ENCODE measurements at places on chromosomes 7 and 10.

- DNase-seq = no peak
These were observed 4.7 kb upstream of the WASHC2A start for GRCh38 chr10:50063100-50063499.

DNA sequence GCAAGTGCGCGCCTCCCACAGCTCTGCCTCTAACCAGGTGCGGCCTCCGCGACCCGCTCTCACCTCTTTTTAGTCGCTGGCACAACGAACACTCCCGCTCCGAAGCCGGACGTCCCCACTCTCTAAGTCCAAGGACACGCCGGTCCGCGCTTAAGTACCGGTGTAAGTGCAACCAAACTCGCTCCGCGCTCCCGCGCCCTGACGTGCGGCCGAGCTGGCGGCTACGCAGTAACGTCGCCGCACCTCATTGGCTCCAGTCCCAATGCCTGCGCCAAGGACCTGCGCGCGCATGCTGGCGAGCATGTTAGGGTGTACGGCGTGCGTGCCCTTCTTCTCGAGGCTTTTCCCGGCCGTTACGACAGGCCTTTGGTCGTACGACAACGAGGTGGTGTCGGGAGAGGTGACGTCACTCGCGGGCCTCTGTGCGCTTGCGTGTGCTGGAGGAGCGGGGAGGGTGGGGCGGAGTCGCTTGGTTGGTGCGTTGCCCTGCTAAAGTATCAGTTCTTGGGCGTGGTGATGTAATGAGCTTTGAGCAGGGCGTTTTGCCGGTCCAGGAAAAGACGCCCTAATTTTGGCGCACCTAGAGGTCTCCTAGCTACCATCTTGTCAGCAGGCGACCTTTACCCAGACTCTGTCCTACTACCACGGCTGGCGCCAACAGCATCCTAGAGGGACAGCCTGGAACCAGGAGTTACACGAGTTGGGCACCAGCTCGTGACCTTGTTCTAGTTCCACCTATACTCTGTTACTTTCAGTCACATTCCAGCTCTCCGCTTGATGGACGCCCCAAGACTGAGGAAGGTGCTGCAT, at the start of gene CYCS:
TSS of gene CYCS (minus strand) at position 124 of the 810 bp plus-strand sequence. CDS start 1,141 bp downstream, outside the sequence.
- peak; percentile 98 for DNase-seq

DNA sequence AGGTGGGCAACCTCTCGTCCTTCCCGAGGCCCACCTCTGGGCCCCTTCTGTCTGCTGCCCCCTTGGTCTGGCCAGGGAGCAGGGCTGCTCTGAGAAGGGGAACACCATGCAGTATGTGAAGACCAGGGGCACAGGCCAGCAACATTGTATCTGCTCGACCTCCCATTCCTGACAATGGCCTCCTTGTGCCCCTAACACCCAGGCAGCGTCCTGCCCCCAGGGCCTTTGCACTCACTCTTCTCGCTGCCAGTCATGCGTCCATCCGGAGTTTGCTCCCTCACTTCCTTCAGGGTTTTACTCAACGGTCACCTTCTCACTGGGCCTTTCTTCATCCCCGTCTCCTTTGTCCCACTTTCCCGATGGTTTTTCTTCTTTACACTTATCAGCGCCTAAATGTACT, 232.9 kb upstream of the GRB10 start:
- no peak for DNase-seq

DNA sequence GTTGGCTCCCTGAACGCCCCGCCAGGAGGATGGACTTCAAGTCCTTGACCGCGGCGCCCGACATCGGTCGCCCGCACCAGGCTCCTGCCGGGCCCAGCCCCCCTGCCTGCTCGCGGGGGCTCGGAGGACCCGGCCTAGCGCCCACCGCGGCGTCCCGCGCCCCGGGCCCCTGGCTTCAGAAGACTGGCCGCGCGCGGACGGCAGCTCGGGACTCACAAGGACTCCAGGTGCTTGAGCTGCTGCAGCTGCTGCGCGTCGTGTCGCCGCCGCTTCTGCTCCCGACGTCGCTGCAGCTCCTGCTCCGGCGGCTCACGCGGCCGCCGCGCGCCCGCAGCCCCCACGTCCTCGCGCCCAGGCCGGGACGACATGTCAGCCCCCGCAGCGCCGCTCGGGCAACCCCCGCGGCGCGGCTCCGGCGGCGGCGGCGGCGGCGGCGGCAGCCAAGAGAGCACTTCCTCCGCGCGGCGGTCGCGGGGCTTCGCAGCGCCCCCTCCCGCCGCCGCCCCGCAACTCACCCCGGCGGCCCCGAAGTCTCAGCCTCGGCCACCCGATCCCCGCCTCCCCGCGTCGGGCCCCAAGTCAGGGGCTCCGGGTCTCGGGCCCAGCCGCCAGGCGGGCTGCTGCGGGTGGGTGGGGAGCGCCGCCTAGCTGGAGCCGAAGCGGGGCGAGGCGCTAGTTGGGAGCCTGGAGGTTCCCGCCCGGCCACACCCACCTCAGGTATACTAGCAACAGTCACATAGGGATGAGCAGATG, at the start of gene RP9:
TSS of gene RP9 (minus strand) at position 400 of the 753 bp plus-strand sequence. CDS start at position 368, 32 bp downstream.
- peak; percentile 79 for DNase-seq

- DNase-seq = no peak
These were observed 64.6 kb upstream of the KCNMA1 start for GRCh38 chr10:77702166-77702565.

- no peak for DNase-seq
These were observed 34.1 kb downstream of the MACC1 start for GRCh38 chr7:20183086-20183485.

- peak; percentile 69 for DNase-seq
These were observed 80.5 kb upstream of the LRGUK start for GRCh38 chr7:134046594-134047128.

DNA sequence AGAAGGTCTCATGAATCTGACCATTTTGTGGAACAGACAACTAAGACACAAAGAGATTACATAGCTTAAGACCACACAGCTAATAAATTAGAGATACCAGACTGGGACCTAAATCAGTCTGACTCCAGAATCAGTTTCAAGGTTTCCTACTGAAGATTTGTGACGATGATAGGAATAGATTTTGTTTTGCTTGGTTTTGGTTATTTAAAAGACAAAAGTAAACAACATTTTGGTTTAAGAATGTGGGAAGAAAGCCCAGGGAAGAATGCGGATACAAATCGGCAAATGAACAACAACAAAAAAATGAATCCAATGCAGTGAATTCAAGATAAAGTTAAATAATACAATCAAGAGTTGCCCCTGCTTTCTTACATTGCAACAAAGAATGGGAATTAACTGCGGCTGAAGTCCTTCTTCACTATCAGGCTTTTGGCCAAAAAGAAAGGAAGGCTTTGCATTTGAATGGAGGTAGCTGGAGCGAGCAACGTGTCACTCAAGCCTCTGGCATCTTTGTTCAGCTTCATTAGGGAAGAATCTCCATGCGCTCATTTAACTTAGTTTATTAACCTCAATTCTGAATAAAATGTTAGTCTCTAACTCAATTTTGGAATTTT, 210.8 kb downstream of the ADAM12 start:
- peak; percentile 95 for DNase-seq

- no peak for DNase-seq
These were observed 4.2 kb upstream of the SORCS1 start for GRCh38 chr10:107168738-107169137.
